Fibroblast of skin of right biceps (primary cell): ENCODE measurements at places on chromosomes 5 and 9.

DNA sequence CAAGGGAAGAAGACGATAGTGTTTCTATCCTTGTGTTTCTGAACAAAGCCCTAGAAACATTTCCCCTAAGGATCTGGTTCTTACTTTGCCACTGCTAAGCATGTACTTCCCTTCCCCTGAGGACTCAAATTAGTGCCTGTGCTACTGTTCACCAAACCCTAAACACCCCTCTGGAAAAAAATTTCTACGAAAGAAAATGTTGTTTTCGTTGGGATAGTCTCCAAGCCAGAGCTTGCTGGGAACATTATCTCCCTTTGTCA, 294.6 kb downstream of the BNC2 start:
- DNase-seq, result no peak

DNA sequence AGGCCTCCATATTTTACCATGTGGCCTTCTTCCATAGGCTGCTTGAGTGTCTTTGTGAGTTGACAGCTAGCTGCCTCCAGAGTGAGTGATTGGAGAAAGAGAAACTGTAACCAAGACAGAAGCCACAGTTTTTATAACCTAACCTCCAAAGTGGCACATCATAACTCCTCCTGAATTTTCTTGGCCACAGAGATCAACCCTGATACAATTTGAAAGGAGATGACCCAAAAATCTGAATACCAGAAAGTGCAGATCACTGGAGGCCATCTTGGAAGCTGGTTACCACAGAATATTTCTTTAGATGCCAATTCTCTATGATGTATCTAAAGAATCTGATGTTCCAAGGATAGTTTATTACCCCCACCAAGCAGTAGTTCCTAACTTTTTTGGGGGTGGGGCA, 254.3 kb upstream of the PDE4D start:
- peak; percentile 38 for DNase-seq

DNA sequence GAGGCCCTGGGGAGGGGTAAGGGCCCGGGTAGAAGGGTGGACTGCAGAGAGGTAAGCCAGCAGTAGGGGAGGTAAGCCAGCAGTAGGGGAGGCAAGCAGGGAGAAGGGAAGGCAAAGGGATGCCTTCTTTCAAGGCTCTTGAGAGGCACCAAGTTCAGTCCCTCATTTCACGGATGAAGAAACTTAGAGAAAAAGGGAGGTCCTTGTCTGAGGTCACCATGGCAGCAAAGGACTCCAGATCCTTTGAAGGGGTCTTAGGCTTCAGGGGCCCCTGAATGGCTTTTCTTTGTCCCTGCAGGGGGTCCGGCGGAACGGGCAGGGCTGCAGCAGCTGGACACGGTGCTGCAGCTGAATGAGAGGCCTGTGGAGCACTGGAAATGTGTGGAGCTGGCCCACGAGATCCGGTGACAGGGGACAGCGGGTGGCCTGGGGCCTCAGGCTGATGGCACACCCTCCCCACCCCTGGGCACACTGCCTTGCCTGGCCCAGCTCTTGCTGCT, 42.6 kb downstream of the RGS3 start:
- DNase-seq, result no peak

GRCh38 chr5:150206098-150206778, 16.4 kb downstream of the SLC6A7 start:
- no peak for DNase-seq

- DNase-seq, result peak; percentile 53
Measured at GRCh38 chr9:88387552-88388202, 567 bp upstream of the SPIN1 start.

DNA sequence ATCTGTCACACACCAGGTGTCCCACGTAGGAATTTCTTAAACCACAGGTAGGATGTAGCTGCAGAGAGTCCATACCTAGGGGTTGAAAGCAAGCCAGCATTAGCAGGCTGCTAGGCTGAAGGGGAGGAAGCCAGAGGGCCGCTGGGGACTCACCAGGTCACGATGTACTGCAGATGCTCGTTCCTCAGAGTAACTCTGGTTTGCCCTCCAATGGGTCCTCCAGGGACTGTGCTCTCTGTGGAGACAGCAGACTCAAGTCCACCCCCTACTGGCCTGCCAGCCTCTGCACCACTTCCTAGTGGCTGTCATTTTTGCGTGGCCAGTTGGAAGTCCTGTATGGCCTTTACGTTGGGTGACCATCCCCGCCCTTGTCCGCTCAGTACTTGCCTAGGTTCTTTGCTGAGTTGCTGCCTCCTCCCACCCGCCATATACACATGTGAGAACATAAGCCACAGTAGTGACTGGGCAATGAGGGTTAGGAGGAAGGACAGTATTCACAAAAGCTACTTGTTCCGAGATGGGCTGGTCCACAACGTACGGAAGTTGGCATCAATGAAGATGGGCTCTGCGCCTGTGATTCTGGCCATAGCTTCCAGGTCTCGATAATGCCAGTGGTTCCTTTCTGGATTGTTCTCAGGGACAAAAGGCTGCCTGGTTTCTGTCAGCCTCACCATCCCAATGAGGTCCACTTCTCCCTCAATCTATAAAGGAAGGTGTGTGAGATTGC, 4.1 kb downstream of the RPL7A start:
- peak; percentile 70 for DNase-seq

DNA sequence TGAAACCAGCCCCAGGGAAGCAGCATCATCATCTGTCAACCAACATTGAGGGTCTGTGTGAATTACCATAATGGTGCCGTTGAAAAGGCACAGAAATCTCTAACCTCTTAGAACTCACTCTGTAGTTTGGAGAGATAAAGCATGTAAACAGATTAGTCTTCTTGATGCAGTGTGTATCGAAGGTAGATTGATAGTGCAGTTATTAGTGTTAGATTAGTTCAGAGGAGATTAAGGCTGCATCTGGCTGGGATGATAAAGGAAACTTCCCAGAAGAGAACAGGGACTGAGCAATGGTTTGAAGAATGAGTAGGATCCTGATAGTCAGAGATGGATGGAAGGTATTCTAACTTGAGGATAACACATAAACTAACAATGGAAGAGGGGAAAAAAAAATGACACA, 651.5 kb downstream of the TLE1 start:
- DNase-seq, result no peak
